ENCODE measurements at places on chromosomes 5 and 9. TPM values are rescaled to one million over a fixed set of nuclear protein-coding genes. Genes with fewer than 3 reads are reported as not detected.

DNA sequence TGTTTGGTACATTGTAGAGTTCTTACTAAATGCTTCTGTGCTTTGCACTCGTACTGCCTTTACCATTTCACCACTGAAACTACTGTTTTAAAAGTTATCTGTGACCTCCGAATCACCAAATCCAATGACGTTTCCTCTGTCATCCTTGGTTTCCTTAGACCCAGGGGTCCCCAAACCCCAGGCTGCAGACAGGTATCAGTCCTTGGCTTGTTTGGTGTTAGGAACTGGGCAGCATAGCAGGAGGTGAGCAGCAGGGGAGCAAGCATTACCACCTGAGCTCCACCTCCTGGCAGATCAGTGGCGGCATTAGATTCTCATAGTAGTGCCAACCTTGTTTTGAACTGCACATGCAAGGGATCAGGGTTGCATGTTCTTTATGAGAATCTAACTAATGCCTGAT lies 26.8 kb upstream of the APC start:
- H3K4me1 ChIP-seq, result peaks cover 11% of the 10 kb centered on the region
- no peak overlapping the region for H3K27ac ChIP-seq
- no peaks in the 10 kb centered on the region for H3K36me3 ChIP-seq
- no peaks in the 10 kb centered on the region for H3K27me3 ChIP-seq
- DNase-seq, result no peak

DNA sequence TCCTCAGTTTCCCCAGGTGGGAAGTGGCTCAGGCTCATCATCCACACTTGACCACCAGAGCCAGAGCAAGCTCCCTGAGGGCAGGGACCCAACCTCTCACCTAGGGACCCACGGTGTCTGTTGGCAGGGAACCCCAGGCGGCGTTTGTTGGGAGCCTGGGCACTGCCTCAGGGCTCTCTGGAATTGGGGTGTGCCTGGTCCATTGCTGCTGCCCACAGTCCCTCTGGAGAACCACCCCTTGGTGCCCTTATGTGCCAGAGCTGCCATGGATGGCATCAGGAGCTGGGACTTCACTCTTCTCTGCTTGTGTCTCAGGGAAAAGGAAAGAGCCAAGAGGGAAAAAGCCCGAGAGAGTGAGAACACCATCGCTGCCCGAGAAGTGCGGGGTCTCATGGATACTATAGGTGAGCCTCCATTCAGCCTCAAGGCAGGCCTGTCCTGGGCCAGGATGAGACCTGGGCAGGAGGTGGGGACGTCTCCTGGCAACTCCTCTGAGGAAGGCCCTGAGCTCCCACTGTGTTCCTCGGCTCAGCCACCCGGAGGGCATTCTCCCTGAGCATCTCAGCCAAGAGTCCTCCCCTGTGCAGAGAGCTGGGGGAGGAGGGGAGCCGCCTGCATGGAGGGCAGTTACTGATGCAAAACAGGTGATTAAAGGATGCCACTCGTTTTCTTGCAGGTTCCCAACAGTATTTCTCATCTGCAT lies 4.5 kb downstream of the CCDC180 start:
- H3K27me3 ChIP-seq, result no peaks in the 10 kb centered on the region
- no peak overlapping the region for H3K4me3 ChIP-seq
- DNase-seq, result no peak

- H3K36me3 ChIP-seq, result no peaks in the 10 kb centered on the region
- no peaks in the 10 kb centered on the region for H3K27me3 ChIP-seq
- H3K27ac ChIP-seq, result no peak overlapping the region
- H3K4me1 ChIP-seq, result no peaks in the 10 kb centered on the region
Observed at GRCh38 chr5:163727028-163727427, 221.6 kb downstream of the MAT2B start.

- DNase-seq, result no peak
- no peaks in the 10 kb centered on the region for H3K36me3 ChIP-seq
- H3K4me1 ChIP-seq, result no peaks in the 10 kb centered on the region
- no peak overlapping the region for H3K4me3 ChIP-seq
Observed at GRCh38 chr5:164175083-164175482, 669.7 kb downstream of the MAT2B start.

GRCh38 chr9:10366171-10366779 lies 246.5 kb downstream of the PTPRD start:
- H3K27ac ChIP-seq, result no peak overlapping the region
- no peaks in the 10 kb centered on the region for H3K27me3 ChIP-seq
- no peak overlapping the region for H3K4me3 ChIP-seq
- DNase-seq, result peak; percentile 17
- no peaks in the 10 kb centered on the region for H3K4me1 ChIP-seq
- no peaks in the 10 kb centered on the region for H3K36me3 ChIP-seq

GRCh38 chr5:10034001-10034400 lies 215.7 kb downstream of the ATPSCKMT start:
- H3K27me3 ChIP-seq, result no peaks in the 10 kb centered on the region
- no peak overlapping the region for H3K4me3 ChIP-seq
- no peak for DNase-seq
- no peaks in the 10 kb centered on the region for H3K36me3 ChIP-seq

DNA sequence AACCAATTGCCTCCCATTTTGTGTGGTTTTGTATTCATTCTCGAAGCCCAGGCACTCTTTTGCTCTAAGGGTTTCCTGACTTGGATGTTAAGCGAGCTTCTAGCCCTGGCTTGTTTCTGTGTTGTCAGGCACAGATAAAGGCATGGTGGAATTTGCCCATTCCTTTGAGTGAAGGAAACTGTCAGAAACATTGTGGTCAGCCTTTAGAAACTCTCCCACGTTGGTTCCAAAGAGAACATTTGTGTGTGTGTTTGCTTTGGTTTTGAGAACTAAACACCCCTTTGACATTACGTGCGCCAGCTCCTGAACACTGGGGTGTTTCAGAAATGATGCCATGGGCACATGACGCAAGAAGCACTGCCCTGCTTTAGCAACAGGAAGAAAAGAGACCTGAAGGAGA lies 320.9 kb downstream of the NTRK2 start:
- no peaks in the 10 kb centered on the region for H3K36me3 ChIP-seq
- H3K4me1 ChIP-seq, result no peaks in the 10 kb centered on the region
- no peak for DNase-seq
- no peaks in the 10 kb centered on the region for H3K27me3 ChIP-seq

- H3K4me1 ChIP-seq, result no peaks in the 10 kb centered on the region
- H3K27ac ChIP-seq, result no peak overlapping the region
- H3K36me3 ChIP-seq, result no peaks in the 10 kb centered on the region
- DNase-seq, result no peak
Observed at GRCh38 chr5:171978016-171978415, 28.4 kb downstream of the FBXW11 start.

GRCh38 chr5:163252950-163253349 lies 184.4 kb upstream of the CCNG1 start:
- no peak overlapping the region for H3K4me3 ChIP-seq
- H3K27me3 ChIP-seq, result no peaks in the 10 kb centered on the region
- DNase-seq, result no peak
- no peaks in the 10 kb centered on the region for H3K36me3 ChIP-seq

DNA sequence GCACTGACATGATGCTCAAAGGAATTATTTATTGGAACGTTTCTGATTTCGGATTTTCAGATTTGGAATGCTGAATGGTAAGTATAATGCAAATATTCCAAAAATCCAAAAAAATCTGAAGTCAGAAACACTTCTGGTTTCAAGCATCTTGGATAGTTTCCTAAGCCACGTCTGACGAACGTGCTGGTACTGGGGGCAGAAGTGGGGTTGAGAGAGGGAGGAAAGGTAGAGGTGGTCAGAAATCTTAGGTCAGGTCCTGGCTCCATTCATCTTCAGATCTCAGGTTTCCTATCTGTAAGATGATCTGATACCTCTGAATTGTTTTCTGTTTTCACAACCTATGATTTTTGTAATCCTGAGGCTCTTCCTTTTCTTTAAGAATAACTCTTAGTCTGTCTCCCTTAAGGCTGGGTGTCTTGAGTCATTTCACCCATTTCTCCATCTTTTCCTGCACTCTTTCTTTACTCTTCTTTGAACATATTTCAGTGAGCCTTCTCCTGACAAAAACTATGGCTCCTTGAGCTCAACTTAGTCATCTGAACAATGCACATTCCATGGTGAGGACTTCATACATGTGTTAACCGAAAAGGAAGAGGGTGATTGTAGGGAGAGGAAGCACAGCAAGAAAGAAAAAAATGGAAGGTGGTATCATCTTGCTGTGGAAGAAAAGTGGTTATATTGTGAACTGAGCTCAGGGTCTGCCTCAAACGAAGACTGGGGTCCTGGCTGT lies 3.3 kb downstream of the SGCD start:
- H3K36me3 ChIP-seq, result no peaks in the 10 kb centered on the region
- H3K4me3 ChIP-seq, result no peak overlapping the region
- no peak overlapping the region for H3K27ac ChIP-seq
- no peak for DNase-seq
- no peaks in the 10 kb centered on the region for H3K4me1 ChIP-seq

- H3K27ac ChIP-seq, result no peak overlapping the region
- H3K4me1 ChIP-seq, result no peaks in the 10 kb centered on the region
- H3K27me3 ChIP-seq, result no peaks in the 10 kb centered on the region
- DNase-seq, result no peak
Observed at GRCh38 chr5:156356238-156356637, 29.3 kb downstream of the SGCD start.

The FOXD1 gene
- 0.24 TPM for total RNA-seq

The CSF2 gene
- total RNA-seq, result 0.67 TPM

The PCDHB8 gene
- 0.40 TPM for total RNA-seq

The ZNF367 gene
- total RNA-seq, result 18.9 TPM

The BTNL8 gene
- 51.6 TPM for total RNA-seq

All from colonic mucosa (tissue), 4 donors.